ENCODE measurements at places on chromosomes 13 and 19.
A peak's percentile ranks its signal among the peaks of the same experiment; 100 is the strongest.

GRCh38 chr19:57818378-57818777 is 3.7 kb upstream of the ZNF552 start:
- H3K4me3 ChIP-seq, result no peak overlapping the region
- no peak overlapping the region for H3K27ac ChIP-seq
- no peaks in the 10 kb centered on the region for H3K4me1 ChIP-seq
- no peak for DNase-seq
- H3K36me3 ChIP-seq, result no peaks in the 10 kb centered on the region

DNA sequence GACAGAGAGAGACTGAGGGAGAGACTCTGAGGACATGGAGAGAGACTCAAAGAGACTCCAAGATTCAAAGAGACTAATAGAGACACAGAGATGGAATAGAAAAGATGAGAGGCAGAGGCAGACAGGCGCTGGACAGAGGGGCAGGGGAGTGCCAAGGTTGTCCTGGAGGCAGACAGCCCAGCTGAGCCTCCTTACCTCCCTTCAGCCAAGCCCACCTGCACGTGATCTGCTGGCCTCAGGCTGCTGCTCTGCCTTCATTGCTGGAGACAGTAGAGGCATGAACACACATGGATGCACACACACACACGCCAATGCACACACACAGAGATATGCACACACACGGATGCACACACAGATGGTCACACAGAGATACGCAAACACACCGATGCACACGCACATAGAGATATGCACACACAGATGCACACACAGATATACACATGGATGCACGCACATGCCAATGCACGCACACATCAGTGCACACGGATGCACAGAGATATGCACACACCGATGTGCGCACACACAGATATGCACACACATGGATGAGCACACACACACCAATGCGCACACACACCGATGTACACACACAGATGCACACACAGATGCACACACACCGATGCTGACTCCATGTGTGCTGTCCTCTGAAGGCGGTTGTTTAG is 3.3 kb upstream of the F10 start:
- H3K36me3 ChIP-seq, result no peaks in the 10 kb centered on the region
- H3K4me3 ChIP-seq, result no peak overlapping the region
- no peaks in the 10 kb centered on the region for H3K27me3 ChIP-seq
- DNase-seq, result no peak

DNA sequence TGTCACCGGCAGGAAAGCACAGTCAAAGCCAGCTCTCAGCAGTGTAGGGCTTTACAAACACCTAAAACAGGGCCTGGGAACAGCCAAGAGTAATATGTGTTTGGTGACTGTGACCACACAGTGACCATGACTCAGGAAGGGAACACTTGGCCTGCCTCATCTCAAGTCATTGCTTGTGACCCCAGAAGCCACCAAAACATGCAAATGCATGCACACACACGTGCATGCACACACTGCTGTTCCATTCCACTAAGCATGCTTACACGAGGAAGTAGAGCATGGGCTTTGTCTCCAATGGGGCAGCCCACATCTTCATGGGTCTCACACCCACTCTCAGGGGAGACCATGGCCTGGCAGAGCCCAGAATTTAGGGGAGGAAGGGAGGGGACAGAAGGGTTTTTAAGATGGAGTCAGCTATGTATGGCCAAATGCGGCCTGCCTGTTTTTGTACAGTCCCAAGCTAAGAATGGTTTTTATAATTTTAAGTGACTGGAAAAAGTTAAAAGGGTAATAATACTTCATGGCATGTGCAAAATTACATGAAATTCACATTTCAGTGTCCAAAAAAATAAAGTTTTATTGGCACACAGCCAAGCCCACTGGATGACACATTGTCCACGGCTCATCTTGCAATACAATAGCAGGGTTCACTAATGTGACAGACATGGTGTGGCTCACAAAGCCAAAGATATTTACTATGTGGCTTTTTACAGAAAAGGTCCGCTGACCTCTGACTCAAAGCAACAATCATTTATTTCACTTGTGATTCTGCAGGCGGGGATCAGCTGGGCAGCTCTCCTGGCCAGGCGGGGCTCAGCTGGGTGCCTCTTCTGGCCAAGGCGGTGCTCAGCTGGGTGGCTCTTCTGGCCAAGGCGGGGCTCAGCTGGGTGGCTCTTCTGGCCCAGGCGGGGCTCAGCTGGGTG is 17.3 kb downstream of the ZFR2 start:
- H3K4me3 ChIP-seq, result no peak overlapping the region
- H3K4me1 ChIP-seq, result no peaks in the 10 kb centered on the region
- H3K27ac ChIP-seq, result no peak overlapping the region
- DNase-seq, result no peak
- no peaks in the 10 kb centered on the region for H3K27me3 ChIP-seq

DNA sequence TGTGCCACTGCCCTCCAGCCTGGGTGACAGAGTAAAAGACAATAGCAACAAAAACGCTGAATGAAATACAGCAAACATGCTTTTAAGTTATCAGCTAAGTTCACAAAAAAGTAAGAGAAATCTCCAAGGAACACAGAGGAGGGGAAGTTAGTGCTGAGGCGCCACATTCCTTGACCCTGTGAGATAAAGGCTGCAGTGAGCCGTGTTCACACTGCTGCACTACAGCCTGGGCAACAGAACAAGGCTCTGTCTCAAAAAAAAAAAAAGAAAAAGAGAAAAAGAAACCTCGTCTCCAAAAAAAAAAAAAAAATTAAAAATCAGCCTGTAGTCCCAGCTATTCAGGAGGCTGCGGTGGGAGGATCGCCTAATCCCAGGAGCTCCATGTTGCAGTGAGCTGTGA is 16.3 kb upstream of the DOCK6 start:
- no peaks in the 10 kb centered on the region for H3K4me1 ChIP-seq
- no peaks in the 10 kb centered on the region for H3K36me3 ChIP-seq
- H3K27ac ChIP-seq, result peak overlapping the region; percentile 15
- no peak for DNase-seq

- H3K27me3 ChIP-seq, result no peaks in the 10 kb centered on the region
- no peak overlapping the region for H3K4me3 ChIP-seq
- H3K36me3 ChIP-seq, result no peaks in the 10 kb centered on the region
- no peak for DNase-seq
- no peak overlapping the region for H3K27ac ChIP-seq
Measured at GRCh38 chr19:20472854-20473253, 92.7 kb downstream of the ZNF737 start.

DNA sequence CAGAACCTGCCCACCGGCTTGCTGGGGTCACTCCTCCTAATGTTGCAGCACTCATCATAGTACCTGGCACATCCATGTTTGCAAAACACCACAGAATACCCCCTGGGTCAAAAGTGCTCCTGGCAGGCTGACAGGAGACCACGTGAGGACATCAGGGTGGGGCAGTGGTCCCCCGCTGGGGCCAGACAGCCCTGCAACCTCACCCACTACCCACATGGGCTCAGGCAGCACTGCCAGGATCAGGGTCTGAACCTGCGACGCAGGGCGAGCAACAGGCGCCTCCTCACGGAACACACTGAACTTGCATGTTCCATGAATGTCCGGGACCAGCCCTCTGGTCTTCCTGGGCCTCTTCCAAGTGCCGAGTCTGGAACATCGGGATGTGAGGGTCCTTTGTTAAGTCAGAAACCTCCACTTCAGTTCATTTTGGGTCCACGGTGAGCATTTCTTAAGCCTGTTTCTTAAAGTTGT is 1.4 kb upstream of the SLC7A9 start:
- DNase-seq, result no peak
- H3K27ac ChIP-seq, result no peak overlapping the region
- no peaks in the 10 kb centered on the region for H3K36me3 ChIP-seq
- H3K4me3 ChIP-seq, result no peak overlapping the region
- H3K27me3 ChIP-seq, result no peaks in the 10 kb centered on the region
- H3K4me1 ChIP-seq, result no peaks in the 10 kb centered on the region
